ENCODE measurements at places on chromosomes 7 and 10.

- peak; percentile 10 for DNase-seq
Measured at GRCh38 chr7:11607686-11608085, 224.3 kb downstream of the THSD7A start.

GRCh38 chr7:81433692-81434331 is 336.0 kb downstream of the HGF start:
- no peak for DNase-seq

GRCh38 chr10:1406967-1407945 is 330.1 kb downstream of the ADARB2 start:
- no peak for DNase-seq

DNA sequence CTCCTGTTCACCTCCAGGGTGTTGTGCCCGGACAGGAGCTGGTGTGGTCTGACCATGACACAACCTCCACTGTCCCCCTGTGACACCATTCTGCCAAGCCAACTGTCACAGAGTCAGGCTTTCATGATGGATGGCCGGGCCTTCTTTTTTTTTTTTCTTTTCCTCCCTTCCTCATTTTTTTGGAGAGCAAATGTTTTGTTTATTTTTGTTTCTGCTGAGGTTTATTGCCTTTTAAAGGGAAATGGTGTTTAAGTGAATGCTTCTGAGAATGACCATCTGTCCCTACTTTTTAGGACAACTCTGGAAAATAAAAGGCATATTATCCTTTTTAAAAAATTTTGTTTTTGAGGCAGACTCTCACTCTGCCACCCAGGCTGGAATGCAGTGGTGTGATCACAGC is 115.1 kb upstream of the NPS start:
- no peak for DNase-seq

DNA sequence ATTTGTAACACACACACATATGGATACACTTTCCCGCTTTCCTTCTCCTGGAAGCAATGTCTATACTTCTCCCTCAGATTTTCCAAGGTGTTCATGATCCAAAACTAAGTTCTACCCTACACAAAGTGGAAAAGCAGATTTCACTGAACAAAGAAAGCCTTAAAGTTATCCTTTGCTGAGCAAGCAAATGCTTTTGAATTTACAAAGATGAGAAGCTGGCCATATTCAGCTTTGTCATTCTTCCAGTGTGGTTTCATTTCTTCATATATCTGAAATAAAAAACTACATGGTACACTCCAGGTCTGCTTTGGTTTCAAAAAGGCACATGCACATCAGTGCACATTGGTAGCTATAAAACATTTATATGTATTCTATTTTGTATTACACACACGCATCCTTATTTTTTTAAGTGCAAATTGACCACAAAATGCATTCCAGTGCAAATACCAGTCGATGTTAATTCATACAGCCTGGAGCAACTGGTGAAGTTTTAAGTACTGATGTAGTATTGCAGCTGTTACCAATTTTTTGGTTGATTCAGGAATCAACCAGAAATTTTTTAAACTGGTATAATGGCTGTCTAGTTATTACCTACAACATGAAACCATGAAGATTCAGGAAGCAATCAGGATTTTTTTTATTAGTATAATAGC is 65.5 kb upstream of the SRPK2 start:
- DNase-seq = no peak

GRCh38 chr7:128197589-128197988 is 43.5 kb upstream of the LEP start:
- DNase-seq = no peak

DNA sequence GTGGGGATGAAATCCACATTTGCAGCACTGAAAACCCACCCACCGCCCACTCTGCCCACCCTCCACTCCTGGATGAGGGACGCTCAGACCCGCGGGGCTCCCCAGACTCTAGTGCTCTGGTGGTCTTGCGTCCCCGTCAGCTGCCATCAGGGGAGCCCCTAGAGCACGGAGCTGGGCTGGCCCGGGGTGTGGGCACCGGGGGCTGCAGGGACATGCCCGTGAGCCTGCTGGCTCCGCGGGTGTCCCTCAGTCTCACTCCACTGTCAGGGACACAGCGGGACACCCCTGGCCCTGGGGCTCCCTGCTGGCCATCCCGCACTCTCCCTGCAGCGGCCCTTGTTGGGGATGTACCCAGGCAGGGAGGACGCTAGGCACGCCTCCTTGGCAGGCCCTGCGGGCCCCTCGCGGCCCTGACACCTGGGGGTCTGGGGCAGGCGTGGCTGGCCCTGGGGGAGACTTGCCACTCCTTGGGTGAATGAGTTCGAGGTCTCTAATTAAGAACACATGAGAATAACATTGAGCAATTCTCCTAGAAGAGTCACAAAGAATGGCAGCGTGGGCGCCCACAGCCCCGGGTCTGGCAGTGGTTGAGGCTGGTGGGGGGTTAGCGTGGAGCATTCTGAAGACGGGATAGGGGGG is 64.2 kb downstream of the CFAP46 start:
- DNase-seq = no peak

DNA sequence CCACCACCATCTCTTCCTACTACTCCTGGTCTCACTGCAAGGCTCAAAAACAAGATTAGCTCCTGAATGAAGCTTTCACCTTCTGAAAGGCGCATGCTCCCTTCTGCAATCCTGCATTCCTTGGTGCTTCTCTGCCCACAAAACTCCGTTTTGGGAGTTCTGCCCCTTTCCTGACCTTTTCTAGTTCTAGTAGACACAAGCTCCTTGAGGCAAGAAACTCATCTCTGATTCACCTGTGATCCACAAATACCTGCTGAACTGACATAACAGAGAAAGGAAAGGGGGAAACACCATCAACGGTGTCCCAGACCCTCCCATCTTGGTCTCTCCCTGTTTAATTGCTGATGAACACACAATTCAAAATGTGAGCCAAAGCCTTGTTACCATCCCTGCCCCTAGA is 64.0 kb upstream of the EGR2 start:
- no peak for DNase-seq

GRCh38 chr7:70627461-70627860 is 504.5 kb upstream of the GALNT17 start:
- no peak for DNase-seq

DNA sequence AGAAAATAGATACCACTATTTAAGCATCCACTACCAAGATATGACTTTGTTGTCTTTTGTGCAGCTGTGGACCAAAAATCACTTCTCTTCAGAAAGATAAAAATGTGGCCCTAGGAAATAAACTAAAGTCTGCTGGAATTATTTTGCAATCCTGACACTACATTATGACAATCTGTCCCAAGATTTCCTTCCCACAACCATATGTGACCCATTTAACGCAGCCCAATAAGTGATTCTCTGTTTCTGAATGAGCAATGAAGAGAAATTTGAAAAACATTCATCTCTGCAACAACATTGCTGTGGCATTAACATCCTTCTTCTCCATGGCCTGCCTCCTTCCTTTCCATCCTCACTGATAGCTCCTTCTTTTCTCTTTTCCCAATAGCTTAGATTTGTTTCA is 212.0 kb downstream of the TSPAN12 start:
- DNase-seq = no peak

- no peak for DNase-seq
Measured at GRCh38 chr7:100044718-100045117, 4.9 kb upstream of the ZSCAN21 start.

- peak; percentile 50 for DNase-seq
Measured at GRCh38 chr7:22445140-22445743, 54.7 kb downstream of the STEAP1B start.

DNA sequence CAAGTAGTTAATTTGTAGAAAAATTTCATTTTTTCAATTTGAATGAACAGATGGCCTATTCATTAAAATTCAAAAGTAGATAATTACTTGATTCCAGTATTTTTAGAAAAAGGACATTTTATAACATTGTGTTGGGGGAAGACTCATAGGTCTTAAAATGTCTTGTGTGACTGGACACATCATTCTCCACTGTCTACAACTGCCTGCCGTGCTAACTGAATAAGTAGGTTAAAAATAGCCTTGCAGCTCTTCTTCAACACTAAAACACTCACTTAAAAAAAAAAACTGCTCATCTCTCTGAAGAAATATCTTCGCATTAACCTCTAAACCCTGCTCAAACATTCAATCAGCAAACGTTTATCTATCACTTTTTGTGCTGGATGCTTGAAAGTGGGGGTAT is 253.8 kb downstream of the CSTF2T start:
- DNase-seq = no peak

- no peak for DNase-seq
Measured at GRCh38 chr10:94315975-94316464, 46.7 kb downstream of the NOC3L start.

- peak; percentile 77 for DNase-seq
Measured at GRCh38 chr7:2823130-2823529, 21.0 kb downstream of the GNA12 start.

- DNase-seq = no peak
Measured at GRCh38 chr10:105207476-105207995, 566.4 kb downstream of the SORCS3 start.

- DNase-seq = no peak
Measured at GRCh38 chr7:147852833-147853232, 737.7 kb upstream of the C7orf33 start.

DNA sequence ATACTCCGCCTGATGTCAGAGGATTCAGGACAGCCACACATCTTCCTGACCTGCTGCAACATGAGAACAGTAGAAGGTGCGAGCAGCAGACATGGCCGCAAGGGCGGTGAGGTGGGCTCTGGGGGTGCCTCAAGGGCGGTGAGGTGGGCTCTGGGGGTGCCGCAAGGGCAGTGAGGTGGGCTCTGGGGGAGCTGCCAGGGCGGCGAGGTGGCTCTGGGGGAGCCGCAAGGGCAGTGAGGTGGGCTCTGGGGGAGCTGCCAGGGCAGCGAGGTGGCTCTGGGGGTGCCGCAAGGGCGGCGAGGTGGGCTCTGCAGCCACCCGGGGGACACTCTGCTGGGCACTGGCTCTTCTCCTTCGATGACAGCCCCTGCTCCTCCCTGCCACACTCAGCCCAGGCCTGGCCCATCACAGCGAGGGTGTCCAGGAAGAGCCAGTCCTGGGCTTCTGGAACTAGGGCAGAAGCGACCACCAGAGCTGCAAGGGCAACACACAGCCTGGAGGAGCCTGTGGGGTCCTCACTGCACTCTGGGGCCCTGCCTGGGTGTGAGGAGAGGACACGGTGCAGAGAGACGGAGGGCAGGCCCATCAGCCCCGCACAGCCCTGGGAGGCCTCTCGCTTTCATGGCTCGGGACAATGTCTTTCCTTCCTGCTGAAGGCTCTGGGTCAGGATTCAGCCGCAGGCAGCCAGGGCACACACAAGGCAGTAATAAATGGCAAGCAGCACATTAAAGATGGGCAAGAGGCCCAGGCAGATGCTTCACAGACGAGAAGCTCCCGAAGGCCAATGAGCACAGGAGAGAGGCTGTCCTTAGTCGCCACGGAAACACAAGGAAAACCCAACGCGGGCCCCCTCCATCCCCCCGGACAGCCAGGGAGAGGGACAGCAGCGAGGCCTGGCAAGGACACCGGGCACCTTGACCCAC is 42.5 kb downstream of the STK32C start:
- DNase-seq = no peak

GRCh38 chr7:152459724-152460251 is 24.0 kb upstream of the KMT2C start:
- DNase-seq = no peak

DNA sequence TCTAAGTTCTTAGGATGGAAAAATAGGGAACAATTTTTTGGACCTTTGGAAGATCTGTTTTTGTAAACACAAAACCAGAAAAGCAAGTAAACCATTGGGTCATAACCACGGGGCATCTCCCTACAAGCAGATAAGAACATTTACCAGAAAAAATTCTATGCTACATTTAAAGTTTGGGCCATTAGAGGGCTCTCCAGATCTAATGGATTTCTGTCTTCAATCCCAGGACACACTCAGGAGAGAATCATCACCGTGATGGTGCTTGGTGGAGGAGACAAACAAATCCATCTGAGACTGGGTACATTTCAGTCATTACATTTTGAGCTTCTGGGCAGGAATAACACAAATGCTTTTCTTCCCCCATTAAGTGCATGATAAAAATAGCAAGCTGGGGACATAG is 178.4 kb upstream of the TARP start:
- DNase-seq = peak; percentile 72

DNA sequence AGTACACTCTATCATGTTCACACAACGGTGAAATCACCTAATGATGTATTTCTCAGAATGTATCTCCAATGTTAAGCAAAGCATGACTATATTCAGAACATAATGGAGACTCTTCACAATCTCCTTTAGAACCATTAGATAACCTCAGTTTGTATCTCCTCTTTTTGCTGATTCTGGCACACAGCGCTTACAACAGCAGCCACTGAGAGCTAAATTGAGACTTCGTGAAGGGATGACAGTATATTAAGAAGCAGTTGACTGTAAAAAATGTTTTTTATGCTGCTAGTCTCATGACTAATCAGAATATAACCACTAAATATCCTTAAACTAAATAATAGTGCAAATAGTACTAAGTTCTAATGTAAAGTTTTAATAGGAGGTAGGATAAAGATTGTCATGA is 46.9 kb downstream of the KMT2E start:
- DNase-seq = no peak

DNA sequence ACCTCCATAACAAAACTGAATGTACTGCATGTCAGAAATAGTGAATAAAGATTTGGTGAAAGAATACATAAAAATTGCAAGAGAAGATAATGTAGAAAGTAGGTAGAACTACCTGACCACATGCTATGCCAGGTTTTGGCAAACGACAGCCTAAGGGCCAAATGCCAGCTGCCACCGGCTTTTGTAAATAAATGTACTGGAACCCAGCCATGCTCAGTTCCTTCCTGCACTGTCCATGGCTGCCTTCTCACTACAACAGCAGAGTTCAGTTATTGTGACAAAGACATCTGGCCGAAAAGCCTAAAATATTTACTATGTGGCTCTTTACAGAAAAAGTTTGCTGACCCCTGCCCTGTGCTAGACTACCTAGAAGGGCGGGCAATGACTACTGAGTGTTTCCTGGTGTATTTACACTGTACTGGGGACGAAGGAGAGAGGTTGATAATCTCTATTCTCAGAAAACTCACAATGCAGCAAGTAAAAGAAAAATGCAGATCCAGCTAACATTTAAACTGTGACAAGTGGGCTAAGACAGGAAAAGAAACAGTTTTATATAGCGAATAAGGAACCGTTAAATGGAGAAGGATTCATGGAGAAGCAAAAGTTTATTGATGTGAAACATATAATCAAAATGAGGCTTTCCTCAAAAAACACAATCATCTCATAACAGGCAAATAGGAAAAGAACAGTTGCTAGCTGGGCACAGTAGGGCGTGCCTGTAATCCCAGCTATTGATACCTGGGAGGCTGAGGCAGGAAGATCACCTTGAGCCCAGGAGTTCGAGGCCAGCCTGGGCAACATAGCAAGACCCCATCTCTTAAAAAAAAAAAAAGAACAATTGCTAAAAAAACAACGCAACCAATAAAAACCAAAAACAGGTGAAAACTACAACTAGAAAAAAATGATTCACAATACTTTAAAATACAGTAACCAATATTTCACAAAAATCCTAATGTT is 13.7 kb downstream of the KIN start:
- no peak for DNase-seq

DNA sequence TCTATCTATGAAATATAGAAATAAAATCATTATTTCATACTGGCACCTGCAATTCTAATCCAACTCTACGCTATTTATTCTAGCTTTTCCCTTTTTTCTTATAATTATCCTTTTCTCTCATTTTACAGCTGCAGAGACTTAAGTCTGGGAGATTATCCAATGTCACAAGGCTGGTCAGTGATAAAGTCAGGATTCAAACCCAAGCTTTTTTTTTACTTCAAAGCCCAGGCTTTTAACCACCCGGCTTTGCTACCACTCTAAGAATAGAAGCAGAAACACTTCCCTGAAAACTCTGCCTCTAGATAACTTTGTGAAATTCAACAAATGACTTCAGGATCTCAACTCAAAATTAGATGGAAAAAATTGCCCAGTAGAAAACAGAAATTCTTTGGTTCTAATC is 552.5 kb downstream of the IPMK start:
- DNase-seq = peak; percentile 24

Measured in cardiac muscle cell (in vitro differentiated cells and primary cell).